ENCODE measurements at places on chromosomes 11 and 22. TPM values are rescaled to one million over a fixed set of nuclear protein-coding genes. Genes with fewer than 3 reads are reported as not detected.

XKR3 gene
- not detected for total RNA-seq

KRTAP5-7 gene
- total RNA-seq = 0.28 TPM

IFITM2 gene
- total RNA-seq = 75.7 TPM

IFT27 gene
- total RNA-seq = 51.1 TPM

SEC14L6 gene
- total RNA-seq = 3.8 TPM

MOB2 gene
- total RNA-seq = 38.5 TPM

SLC22A25 gene
- not detected for total RNA-seq

BAIAP2L2 gene
- 0.49 TPM for total RNA-seq

IL10RA gene
- total RNA-seq = 41.1 TPM

- H3K27ac ChIP-seq = no peak overlapping the region
- no peak for DNase-seq
- H3K36me3 ChIP-seq = no peaks in the 10 kb centered on the region
- H3K4me3 ChIP-seq = no peak overlapping the region
Measured at GRCh38 chr11:118042141-118042540, 34.7 kb upstream of the TMPRSS4 start.

GRCh38 chr11:6025056-6025455 is 5.5 kb downstream of the OR56A1 start:
- H3K4me3 ChIP-seq = no peak overlapping the region
- no peaks in the 10 kb centered on the region for H3K36me3 ChIP-seq
- H3K27me3 ChIP-seq = no peaks in the 10 kb centered on the region
- no peaks in the 10 kb centered on the region for H3K4me1 ChIP-seq

DNA sequence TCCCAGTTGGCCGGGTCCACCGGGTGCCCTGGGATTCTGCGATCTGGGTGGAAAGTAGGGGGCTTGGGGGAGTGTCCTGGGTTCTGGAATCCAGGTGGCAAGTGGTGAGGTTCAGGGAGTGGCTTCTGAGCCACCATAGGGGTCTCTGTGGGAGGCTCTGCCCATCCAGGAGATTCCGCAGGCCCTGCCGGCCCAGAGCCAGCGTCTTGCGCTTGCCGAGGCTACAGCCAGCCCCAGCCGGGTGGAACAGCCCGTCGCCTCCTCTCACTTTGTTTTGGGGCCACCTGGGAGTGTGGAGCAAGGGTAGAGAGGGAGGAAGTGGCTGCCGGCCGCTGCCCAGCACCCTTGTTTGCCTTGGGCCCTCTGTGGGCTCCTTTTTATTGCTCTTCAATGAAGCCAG is 60.6 kb upstream of the PPP6R3 start:
- peaks cover 20% of the 10 kb centered on the region for H3K36me3 ChIP-seq
- H3K27me3 ChIP-seq = no peaks in the 10 kb centered on the region
- peaks cover 12% of the 10 kb centered on the region for H3K4me1 ChIP-seq
- H3K27ac ChIP-seq = peak overlapping the region; percentile 83
- no peak for DNase-seq

- H3K27me3 ChIP-seq = no peaks in the 10 kb centered on the region
- H3K4me1 ChIP-seq = no peaks in the 10 kb centered on the region
- no peak overlapping the region for H3K27ac ChIP-seq
- no peak for DNase-seq
- no peaks in the 10 kb centered on the region for H3K36me3 ChIP-seq
Measured at GRCh38 chr11:126740846-126741245, 259.7 kb downstream of the KIRREL3 start.

GRCh38 chr11:126148317-126148716 is 63.1 kb downstream of the RPUSD4 start:
- H3K4me1 ChIP-seq = peaks cover 27% of the 10 kb centered on the region
- no peak for DNase-seq
- no peaks in the 10 kb centered on the region for H3K36me3 ChIP-seq
- no peak overlapping the region for H3K4me3 ChIP-seq
- H3K27me3 ChIP-seq = no peaks in the 10 kb centered on the region
- H3K27ac ChIP-seq = no peak overlapping the region

GRCh38 chr22:47161631-47162030 is 399.2 kb downstream of the TBC1D22A start:
- no peak overlapping the region for H3K27ac ChIP-seq
- DNase-seq = no peak
- no peaks in the 10 kb centered on the region for H3K27me3 ChIP-seq
- no peaks in the 10 kb centered on the region for H3K36me3 ChIP-seq
- no peak overlapping the region for H3K4me3 ChIP-seq

GRCh38 chr22:35686298-35686697 is 31.4 kb upstream of the APOL5 start:
- H3K36me3 ChIP-seq = no peaks in the 10 kb centered on the region
- no peak overlapping the region for H3K27ac ChIP-seq
- DNase-seq = no peak
- H3K27me3 ChIP-seq = no peaks in the 10 kb centered on the region
- H3K4me1 ChIP-seq = peaks cover 2% of the 10 kb centered on the region
- H3K4me3 ChIP-seq = no peak overlapping the region

- H3K4me1 ChIP-seq = no peaks in the 10 kb centered on the region
- peaks cover 3% of the 10 kb centered on the region for H3K27me3 ChIP-seq
- H3K36me3 ChIP-seq = no peaks in the 10 kb centered on the region
- no peak overlapping the region for H3K27ac ChIP-seq
Measured at GRCh38 chr22:27241430-27242321, 559.9 kb downstream of the MN1 start.

GRCh38 chr11:67054346-67054835 is 2.3 kb upstream of the RHOD start:
- H3K27ac ChIP-seq = no peak overlapping the region
- no peak overlapping the region for H3K4me3 ChIP-seq
- no peak for DNase-seq

DNA sequence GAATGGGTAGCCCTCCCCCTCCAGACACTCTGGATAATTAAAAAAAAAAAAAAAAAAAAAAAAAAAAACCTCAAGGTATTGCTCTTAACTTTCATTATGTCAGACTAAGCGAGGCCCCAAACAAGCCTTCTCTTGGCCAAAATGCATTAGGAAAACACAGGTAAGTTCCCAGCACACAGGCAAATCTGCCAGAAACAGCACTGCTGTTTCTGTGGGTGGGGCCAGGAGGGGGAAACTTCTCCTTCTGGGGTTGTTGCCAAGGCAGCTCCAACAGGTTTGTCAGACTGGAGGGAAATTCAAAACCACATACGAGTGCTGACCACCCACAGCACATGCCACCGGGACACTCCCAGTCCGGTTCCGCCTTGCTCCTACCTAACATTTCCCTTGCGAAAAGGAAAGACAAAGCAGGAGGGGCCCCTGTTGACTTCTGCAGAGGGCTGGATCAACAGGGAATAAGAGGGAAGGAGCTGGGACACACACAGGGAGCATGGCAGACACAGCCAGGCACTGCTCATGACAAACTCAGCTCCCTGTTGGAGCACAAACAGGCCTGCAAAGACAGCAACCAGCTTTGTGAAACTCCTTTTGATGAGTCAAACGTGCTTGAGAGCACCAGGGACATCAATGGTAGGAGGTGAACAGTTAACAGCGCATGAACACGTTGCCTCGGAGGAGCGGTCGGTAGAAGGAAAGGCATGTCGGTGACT is 55.0 kb downstream of the MYH9 start:
- H3K4me1 ChIP-seq = peaks cover 58% of the 10 kb centered on the region
- peak overlapping the region; percentile 97 for H3K27ac ChIP-seq
- peak; percentile 74 for DNase-seq
- no peaks in the 10 kb centered on the region for H3K27me3 ChIP-seq
- no peak overlapping the region for H3K4me3 ChIP-seq

DNA sequence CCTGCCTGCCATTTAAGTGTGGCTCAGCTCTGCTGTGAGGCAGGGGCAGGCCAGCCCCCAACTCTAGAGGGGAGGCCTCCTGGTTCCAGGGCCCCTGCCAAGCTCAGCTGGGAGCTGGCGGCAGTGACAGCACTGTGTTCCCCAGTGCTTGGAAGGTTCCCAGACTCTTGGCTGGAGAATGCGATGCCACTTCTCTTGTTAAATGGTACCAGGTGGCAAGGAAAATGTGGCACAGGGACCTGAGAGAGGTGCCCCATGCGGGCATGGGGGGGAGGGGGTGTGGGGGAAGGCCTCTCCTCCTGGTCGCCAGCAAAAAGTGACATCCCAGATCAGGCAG is 8.4 kb upstream of the TNFRSF13C start:
- H3K27me3 ChIP-seq = no peaks in the 10 kb centered on the region
- no peak overlapping the region for H3K4me3 ChIP-seq
- H3K36me3 ChIP-seq = no peaks in the 10 kb centered on the region
- no peak for DNase-seq
- H3K4me1 ChIP-seq = no peaks in the 10 kb centered on the region

DNA sequence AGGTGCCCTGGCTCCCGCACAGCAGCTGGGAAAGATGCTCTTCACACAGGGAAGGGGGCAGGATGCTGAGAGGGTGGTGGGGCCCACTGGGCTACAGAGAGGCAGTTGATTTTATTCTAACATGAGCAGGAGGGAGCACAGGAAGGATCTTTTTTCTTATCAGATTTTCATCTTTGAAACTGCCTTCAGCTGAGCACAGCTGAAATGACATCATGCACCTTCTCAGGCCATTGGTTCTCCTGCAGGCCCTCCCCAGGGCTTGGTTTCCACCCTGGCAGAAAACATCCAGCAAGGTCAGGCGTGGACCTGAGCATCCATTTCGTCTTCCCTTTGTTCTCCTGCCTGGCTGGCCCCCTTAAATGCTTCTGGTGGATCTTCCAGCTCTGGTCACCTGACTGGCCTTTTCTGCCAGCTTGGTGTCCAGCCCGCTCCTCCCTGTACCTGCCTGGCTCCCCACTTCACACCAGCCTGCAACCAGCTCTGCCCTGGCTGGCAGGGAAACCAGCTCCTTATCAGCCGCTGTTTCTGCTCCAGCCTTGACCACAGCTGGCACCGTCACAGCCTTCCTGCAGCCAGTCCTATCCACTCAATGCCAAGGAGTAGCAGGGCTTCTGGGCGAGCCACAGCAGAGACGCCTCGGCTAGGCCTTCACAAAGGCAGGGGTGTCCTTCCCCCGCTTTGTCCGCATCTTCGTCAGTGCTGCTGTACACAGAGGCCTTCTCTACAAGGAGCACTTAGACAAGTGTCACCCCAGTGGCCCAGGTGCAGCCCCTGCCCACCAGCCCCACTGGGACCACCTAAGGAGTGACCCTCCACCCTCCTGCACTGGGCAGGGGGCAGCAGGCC is 36.5 kb downstream of the TOM1 start:
- H3K4me1 ChIP-seq = no peaks in the 10 kb centered on the region
- peaks cover 24% of the 10 kb centered on the region for H3K36me3 ChIP-seq
- no peak overlapping the region for H3K27ac ChIP-seq
- no peak for DNase-seq
- H3K4me3 ChIP-seq = no peak overlapping the region
- no peaks in the 10 kb centered on the region for H3K27me3 ChIP-seq

DNA sequence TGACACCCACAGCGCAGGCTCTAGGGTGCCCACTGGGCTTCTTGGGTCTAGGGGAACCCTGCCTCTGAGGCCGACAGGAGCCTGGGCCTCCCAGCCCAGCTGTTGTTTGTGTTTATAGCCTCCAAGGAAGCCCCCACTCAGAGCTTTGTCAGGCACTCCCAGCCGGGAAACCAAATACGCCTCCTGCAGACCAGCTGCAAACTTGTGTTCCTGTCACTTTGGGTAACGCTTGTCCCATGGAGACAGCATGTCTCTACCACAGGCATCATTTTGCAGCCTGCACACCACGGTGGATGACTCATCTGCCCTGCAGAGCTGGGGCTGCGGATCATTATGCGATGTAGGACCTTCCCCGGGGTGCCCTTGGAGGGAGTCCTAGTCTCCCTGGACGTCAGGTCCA is 40.6 kb upstream of the CRYBB3 start:
- no peak for DNase-seq
- H3K4me3 ChIP-seq = no peak overlapping the region
- no peaks in the 10 kb centered on the region for H3K36me3 ChIP-seq
- no peaks in the 10 kb centered on the region for H3K27me3 ChIP-seq
- H3K27ac ChIP-seq = no peak overlapping the region
